ENCODE measurements at places on chromosomes 4 and X. TPM values are rescaled to one million over a fixed set of nuclear protein-coding genes. Genes with fewer than 3 reads are reported as not detected.

Gene PAGE2
- total RNA-seq = not detected

Gene NSUN7
- 21.8 TPM for total RNA-seq

Gene TNIP3
- total RNA-seq = 1.1 TPM

Gene RPL39
- 1,700 TPM for total RNA-seq

Gene GPR173
- total RNA-seq = 2.3 TPM

Gene COL25A1
- 0.81 TPM for total RNA-seq

Gene PDZD4
- 11.6 TPM for total RNA-seq

Gene TIGD4
- 0.49 TPM for total RNA-seq

Gene SCRG1
- 6.9 TPM for total RNA-seq

Gene SYTL5
- not detected for total RNA-seq

Gene GLRB
- 9.7 TPM for total RNA-seq

Gene AVPR2
- total RNA-seq = not detected

Gene XKRX
- total RNA-seq = 0.14 TPM

Gene GYPE
- not detected for total RNA-seq

Gene P2RY4
- total RNA-seq = 3.9 TPM

Gene GAGE12J
- total RNA-seq = not detected

Gene CNOT6L
- total RNA-seq = 22.9 TPM

GRCh38 chrX:150610043-150610442 is 41.6 kb downstream of the MTM1 start:
- H3K4me1 ChIP-seq = no peaks in the 10 kb centered on the region
- H3K27me3 ChIP-seq = no peaks in the 10 kb centered on the region
- H3K4me3 ChIP-seq = no peak overlapping the region
- no peak overlapping the region for H3K27ac ChIP-seq

- no peak overlapping the region for H3K27ac ChIP-seq
- no peaks in the 10 kb centered on the region for H3K27me3 ChIP-seq
- DNase-seq = no peak
- no peak overlapping the region for H3K4me3 ChIP-seq
- H3K36me3 ChIP-seq = no peaks in the 10 kb centered on the region
- H3K4me1 ChIP-seq = no peaks in the 10 kb centered on the region
These were observed 2.7 kb downstream of the GJB1 start for GRCh38 chrX:71225676-71226075.

DNA sequence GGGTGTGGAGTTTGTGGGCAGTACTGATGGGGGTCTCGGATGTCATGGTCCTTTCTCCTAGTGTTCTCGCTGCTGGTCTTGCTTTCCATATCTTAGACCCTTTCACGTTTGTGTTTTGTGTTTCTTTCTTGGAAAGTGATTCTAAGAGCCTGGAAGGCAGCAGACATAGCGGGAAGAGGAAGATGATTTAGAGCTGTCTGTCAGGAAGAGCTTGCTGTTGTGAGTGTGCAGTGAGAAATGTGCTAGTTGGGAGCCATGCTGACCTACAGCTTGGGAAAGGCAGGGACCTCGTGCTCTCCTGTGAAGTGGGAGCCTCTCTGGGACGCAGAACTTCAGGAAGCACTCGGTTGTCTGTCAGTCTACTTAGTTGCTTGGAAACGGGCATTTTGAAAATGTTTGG is 122.2 kb downstream of the ZNF518B start:
- no peaks in the 10 kb centered on the region for H3K4me1 ChIP-seq
- no peak overlapping the region for H3K27ac ChIP-seq
- no peak overlapping the region for H3K4me3 ChIP-seq
- no peaks in the 10 kb centered on the region for H3K36me3 ChIP-seq
- H3K27me3 ChIP-seq = no peaks in the 10 kb centered on the region
- no peak for DNase-seq

- H3K4me3 ChIP-seq = no peak overlapping the region
- H3K36me3 ChIP-seq = no peaks in the 10 kb centered on the region
- no peaks in the 10 kb centered on the region for H3K27me3 ChIP-seq
- no peak overlapping the region for H3K27ac ChIP-seq
- H3K4me1 ChIP-seq = no peaks in the 10 kb centered on the region
These were observed 361.8 kb downstream of the TEX13C start for GRCh38 chrX:125681507-125681906.

GRCh38 chr4:166432842-166433241 is 559.8 kb downstream of the TLL1 start:
- no peaks in the 10 kb centered on the region for H3K36me3 ChIP-seq
- DNase-seq = no peak
- H3K27me3 ChIP-seq = no peaks in the 10 kb centered on the region
- H3K4me3 ChIP-seq = no peak overlapping the region

GRCh38 chr4:59570860-59571476 is 1629.2 kb upstream of the ADGRL3 start:
- no peaks in the 10 kb centered on the region for H3K4me1 ChIP-seq
- DNase-seq = no peak
- no peak overlapping the region for H3K4me3 ChIP-seq
- no peak overlapping the region for H3K27ac ChIP-seq

DNA sequence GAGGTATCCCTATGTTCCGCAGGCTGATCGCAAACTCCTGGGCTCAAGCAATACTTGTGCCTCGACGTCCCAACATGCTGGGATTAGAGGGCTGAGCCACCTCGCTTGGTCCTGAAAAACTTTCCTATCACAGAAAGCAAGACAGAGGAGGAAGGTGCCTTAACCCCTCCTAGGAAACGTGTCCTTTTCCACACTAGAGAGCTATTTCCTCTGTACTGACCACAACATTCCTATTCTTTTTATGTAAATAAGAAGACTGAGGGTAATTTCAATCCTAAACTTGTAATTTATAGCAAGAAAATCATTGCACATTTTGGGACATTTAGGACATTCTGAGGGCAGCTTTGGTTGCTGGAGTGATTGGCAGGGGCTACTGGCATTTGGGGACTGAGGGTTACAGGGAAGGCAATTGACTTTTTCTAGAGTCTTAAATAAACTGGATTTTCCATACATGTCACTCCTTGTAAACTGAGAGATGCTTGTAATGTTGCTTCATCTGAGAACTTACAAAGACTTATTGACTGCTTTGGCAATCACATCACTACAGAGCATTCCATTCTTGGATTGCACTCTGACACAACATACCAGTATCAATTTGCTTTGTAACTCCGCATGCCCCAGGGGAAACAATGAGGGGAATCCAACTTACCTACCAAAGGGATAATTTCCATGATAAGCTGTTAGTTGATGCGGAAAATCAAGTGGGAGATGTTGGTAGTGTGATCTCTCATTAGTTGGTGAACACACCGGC is 15.6 kb downstream of the XAGE3 start:
- no peaks in the 10 kb centered on the region for H3K36me3 ChIP-seq
- H3K27me3 ChIP-seq = no peaks in the 10 kb centered on the region
- H3K27ac ChIP-seq = no peak overlapping the region
- no peak for DNase-seq

- peak overlapping the region; percentile 50 for H3K4me3 ChIP-seq
- peaks cover 13% of the 10 kb centered on the region for H3K4me1 ChIP-seq
- H3K36me3 ChIP-seq = no peaks in the 10 kb centered on the region
- peak; percentile 4 for DNase-seq
- H3K27ac ChIP-seq = peak overlapping the region; percentile 68
These were observed 406.5 kb downstream of the IQCM start for GRCh38 chr4:149409146-149409545.

- no peak overlapping the region for H3K4me3 ChIP-seq
- no peak for DNase-seq
- no peaks in the 10 kb centered on the region for H3K4me1 ChIP-seq
- H3K36me3 ChIP-seq = no peaks in the 10 kb centered on the region
- H3K27me3 ChIP-seq = no peaks in the 10 kb centered on the region
These were observed 12.4 kb upstream of the ADH7 start for GRCh38 chr4:99447513-99447912.

DNA sequence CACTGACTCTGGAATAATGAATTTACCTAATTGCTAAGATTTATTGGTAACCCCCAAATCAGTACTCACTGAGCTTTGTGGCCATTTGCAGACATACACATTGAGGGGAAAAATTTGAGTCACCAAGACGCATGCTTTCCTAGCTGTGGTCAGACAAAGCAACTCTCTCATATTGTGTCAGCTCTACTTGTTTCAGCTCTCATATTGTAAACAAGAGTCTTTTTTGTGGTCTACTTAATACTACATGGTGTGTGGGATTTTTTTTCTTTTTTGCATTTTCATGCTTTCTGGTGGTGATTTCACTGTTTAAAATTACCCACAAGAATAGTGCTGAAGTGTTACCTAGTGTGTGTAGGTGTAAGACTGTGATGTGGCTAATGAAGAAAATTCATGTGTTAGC is 428.2 kb upstream of the GALNT7 start:
- DNase-seq = no peak
- H3K27me3 ChIP-seq = no peaks in the 10 kb centered on the region
- no peaks in the 10 kb centered on the region for H3K36me3 ChIP-seq
- no peak overlapping the region for H3K27ac ChIP-seq
- H3K4me3 ChIP-seq = no peak overlapping the region
- no peaks in the 10 kb centered on the region for H3K4me1 ChIP-seq

DNA sequence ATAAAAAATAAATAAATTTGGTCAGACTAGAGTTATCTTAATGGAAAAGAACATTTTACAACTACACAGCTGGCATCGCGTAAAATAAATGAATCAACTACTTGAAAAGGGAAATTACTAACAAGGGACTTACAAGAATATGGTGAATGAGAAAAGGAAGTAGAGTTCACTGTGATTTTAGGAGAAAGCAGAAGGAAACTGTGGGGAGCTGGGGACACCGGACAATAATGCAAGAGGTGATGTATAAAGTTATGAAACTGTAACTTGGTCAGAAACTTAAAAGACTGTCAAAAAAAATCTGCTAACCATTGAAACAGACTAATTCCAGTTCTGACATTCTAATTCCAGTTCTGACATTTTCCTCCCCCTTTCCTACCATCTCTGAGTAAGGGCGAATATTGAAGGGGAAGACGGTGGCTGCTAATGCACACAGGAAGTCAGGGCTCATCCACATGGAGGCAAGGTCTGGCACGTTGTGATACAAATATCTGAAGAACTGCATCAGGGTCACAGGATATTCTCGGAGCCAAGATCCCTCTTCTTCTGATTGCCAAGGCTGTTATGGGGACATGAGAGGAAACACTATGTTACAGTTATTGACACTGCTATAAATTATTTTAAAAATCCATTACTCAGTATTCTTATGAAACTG is 170.5 kb downstream of the CDS1 start:
- DNase-seq = no peak
- H3K4me3 ChIP-seq = no peak overlapping the region
- no peaks in the 10 kb centered on the region for H3K27me3 ChIP-seq
- H3K4me1 ChIP-seq = no peaks in the 10 kb centered on the region
- H3K36me3 ChIP-seq = peaks cover 8% of the 10 kb centered on the region
- H3K27ac ChIP-seq = no peak overlapping the region

DNA sequence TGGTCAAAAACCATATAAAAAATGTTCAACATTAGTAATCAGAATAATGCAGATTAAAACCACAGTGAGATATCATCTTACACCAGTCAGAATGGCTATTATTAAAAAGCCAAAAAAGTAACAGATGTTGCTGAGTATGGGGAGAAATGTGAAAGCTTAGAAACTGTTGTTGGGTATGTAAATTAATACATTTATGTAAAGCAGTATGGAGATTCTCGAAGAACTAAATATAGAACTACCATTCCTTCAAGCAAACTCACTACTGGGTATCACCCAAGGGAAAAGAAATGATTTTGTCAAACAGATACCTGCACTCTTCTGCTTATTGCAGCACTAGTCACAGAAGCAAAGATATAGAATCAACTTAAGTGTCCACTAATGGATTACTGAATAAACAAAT is 576.4 kb upstream of the EPHA5 start:
- no peak overlapping the region for H3K27ac ChIP-seq
- DNase-seq = no peak
- H3K36me3 ChIP-seq = no peaks in the 10 kb centered on the region
- no peaks in the 10 kb centered on the region for H3K27me3 ChIP-seq

DNA sequence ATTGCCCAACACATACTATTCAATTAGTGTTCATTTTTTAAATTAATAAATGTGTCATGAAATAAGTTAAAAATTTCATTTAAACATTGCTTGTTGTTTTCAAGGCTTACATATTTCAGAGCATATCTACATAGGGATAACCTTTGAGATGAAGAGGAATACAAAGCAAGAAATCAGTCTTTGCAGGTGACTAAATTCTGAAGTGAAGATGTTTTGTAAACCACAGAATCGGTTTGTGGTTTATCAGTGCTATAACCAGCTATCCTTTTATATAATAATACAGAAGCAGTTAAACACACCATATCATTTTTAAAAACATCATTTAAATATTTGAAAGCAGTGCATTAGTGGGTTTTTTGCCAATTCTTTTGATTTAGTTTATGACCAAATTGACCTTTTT is 26.9 kb downstream of the FAM241A start:
- no peaks in the 10 kb centered on the region for H3K4me1 ChIP-seq
- no peaks in the 10 kb centered on the region for H3K36me3 ChIP-seq
- H3K27ac ChIP-seq = no peak overlapping the region
- H3K27me3 ChIP-seq = no peaks in the 10 kb centered on the region
- no peak overlapping the region for H3K4me3 ChIP-seq

GRCh38 chr4:93657527-93657926 is 171.0 kb upstream of the ATOH1 start:
- peaks cover 19% of the 10 kb centered on the region for H3K4me1 ChIP-seq
- H3K27ac ChIP-seq = no peak overlapping the region
- no peaks in the 10 kb centered on the region for H3K36me3 ChIP-seq
- no peak for DNase-seq
- no peaks in the 10 kb centered on the region for H3K27me3 ChIP-seq
- H3K4me3 ChIP-seq = no peak overlapping the region

GRCh38 chr4:24513718-24514117 is 70.6 kb downstream of the DHX15 start:
- H3K4me3 ChIP-seq = no peak overlapping the region
- no peak overlapping the region for H3K27ac ChIP-seq
- peaks cover 4% of the 10 kb centered on the region for H3K4me1 ChIP-seq
- H3K36me3 ChIP-seq = peaks cover 12% of the 10 kb centered on the region

- no peak for DNase-seq
- H3K27ac ChIP-seq = no peak overlapping the region
- H3K4me1 ChIP-seq = no peaks in the 10 kb centered on the region
- no peaks in the 10 kb centered on the region for H3K27me3 ChIP-seq
- no peak overlapping the region for H3K4me3 ChIP-seq
- no peaks in the 10 kb centered on the region for H3K36me3 ChIP-seq
These were observed 33.7 kb downstream of the XG start for GRCh38 chrX:2785538-2785937.

DNA sequence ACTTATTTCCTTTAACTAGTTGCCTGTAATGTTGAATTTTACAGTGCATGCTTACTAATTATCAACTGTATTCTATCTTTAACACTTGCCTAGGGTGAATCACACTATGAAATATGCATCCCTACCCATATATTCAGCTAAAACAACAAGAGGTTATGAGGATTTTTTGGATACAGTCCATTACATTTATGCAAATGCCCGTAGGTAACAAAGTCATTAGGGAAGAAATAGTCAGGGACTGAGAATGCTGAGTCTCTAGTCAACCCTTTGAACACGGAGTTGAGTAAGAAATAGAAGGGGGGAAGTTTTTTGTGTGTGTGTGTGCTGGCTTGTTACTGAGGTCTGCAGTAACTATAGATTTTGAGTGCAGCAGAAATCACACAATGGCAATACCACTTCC is 26.1 kb upstream of the CBLL2 start:
- no peaks in the 10 kb centered on the region for H3K36me3 ChIP-seq
- no peaks in the 10 kb centered on the region for H3K27me3 ChIP-seq
- H3K4me1 ChIP-seq = no peaks in the 10 kb centered on the region
- no peak for DNase-seq
- H3K4me3 ChIP-seq = no peak overlapping the region
